NCI-H187 treated with DMSO at 0.1 percent for 48 hours (cell line): ENCODE measurements at places on chromosomes 12 and 14.

GRCh38 chr12:63045020-63045860 lies 105.8 kb downstream of the AVPR1A start:
- no peak for DNase-seq

DNA sequence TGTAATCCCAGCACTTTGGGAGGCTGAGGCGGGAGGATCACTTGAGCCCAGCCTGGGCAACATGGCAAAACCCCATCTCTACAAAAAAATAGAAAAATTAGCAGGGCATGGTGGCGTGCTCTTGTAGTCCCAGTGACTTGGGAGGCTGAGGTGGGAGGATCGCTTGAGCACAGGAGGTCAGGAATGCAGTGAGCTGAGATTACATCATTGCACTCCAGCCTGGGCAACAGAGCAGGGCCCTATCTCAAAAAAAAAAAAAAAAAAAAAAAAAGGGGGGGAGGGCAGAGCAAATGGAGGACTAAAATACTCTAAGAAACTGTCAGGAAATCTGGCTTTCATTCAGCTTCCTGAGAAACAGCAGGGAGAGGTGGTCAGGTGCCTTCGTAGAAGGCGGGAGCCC lies 31.7 kb upstream of the TSPAN9 start:
- DNase-seq, result no peak

DNA sequence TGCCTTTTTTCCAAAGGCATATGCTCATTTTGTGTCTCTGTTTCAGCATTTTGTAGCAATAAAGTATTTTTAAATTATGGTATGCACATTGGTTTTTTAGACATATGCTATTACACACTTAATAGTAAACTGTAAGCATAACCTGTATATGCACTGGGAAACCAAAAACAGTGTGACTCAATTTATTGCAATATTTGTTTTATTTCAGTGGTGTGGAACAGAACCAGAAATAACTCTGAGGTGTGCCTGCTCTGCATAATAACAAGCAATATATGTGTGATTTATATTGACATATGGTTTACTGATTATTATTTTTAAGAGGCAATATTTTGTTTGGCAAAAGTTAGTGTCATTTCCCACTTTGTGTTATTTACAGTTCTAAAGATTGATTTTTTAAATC lies 126.6 kb upstream of the CPNE8 start:
- DNase-seq, result no peak

DNA sequence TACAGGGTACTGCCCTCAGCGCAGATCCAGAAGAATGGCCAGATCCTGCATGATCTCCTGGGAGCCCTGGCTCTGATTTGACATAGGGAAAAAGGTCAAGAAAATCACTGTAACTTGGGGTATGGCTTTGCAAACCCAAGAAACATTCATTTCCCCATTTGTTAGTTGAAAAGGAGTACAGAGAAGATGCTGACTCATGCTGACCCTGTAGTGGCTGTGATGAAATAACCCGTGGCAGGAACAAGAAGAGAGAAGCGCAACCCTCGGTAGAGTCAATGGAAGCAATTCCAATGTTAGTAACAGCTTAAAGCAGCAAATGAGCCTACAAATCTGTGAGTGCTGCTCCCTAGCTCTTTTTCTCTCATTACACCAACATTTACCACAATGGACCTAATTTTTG lies 281.6 kb upstream of the NPAS3 start:
- no peak for DNase-seq

DNA sequence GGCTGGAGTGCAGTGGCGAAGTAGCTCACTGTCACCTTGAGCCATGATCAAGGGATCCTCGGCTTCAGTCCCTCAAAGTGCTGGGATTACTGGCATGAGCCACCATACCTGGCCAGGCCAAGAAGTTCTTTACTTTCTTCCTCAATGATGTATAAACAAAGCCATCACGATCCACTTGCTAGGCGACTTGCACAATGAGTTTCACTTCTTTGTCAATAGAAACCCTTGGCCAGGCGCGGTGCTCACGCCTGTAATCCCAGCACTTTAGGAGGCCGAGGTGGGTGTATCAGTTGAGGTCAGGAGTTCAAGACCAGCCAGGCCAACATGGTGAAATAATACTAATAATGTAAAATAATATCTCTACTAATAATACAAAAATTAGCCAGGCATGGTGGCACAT lies 14.4 kb upstream of the SPSB2 start:
- no peak for DNase-seq

GRCh38 chr12:59388694-59389093 lies 207.1 kb upstream of the SLC16A7 start:
- no peak for DNase-seq

DNA sequence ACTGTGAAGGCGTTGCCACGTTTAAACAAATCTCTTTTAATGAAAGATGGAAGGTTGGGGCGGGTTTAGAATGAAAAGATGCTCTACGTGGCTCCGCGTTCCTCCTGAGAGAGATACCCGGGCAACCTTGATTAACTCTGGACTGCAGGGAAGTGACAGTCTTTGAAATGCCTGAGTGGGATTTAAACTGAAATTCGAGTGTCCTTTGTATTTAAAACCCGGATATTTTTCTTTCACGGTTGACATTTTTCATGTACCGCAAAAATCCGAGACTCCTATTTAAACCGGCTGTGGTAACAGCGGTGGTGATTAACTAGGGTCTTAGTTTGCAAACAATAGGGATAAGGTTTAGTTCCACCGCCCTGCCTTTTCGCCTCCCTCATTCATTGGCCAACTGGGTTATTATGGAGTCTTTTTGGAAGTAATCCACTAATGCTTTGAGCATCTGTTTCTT lies 707 bp downstream of the G2E3 start:
- DNase-seq, result no peak

DNA sequence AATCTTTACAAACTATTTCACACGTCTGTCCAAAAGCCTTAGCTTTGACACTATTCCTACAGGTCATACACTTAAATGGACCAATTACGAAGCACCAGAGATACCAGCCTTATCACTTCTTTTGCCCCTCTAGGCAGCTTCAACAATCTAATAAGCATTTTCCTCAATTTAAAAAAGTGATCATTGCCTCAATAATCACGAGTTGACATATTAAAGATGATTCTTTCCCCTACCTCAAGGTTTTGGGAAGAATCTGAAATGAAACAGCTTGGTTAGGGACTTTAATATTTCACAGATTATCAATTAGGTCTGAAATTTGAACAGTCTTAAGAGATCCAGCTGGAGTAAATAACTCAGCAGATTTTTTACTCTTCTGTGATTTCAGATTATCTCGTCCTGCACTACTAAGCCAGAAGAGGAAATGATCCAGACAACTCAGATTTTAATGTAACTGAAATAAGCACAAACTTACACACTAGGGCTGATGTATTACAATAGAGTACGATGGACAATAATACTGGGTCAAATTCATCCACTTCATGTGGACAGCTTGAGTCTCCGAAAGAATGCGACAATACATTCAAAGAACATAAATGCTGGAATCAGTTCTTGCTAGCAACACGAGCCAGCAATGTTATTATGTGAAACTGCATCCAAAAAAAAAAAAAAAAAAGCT lies 15.9 kb downstream of the UBE2N start:
- no peak for DNase-seq

GRCh38 chr12:124758266-124759220 lies 105.1 kb downstream of the SCARB1 start:
- DNase-seq, result peak; percentile 64

GRCh38 chr12:40226705-40227104 lies 1.9 kb downstream of the LRRK2 start:
- DNase-seq, result no peak

DNA sequence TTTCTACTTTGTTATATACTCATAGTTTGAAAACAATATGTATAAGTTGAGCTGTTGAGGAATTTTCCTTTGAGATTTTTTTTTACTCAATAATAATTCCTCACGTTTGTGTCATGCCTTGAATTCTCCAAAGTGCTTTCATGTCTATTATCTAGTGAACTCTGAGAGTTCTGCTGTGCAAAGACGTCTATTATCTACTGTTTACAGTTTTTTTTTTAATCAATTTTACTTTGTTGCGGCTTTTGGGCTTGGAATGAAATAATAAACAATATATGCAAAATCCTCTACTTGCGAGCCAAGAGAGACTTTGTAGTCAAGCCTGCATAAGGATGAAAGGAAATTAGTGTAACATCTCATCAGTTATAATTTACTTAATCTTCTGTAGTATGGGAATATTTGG lies 107.2 kb upstream of the FRMD6 start:
- no peak for DNase-seq

- no peak for DNase-seq
These were observed 22.0 kb downstream of the SRP54 start for GRCh38 chr14:35004839-35005238.

GRCh38 chr14:68733086-68733914 lies 59.6 kb downstream of the ZFP36L1 start:
- DNase-seq, result no peak

GRCh38 chr12:98727196-98727595 lies 82.1 kb downstream of the APAF1 start:
- no peak for DNase-seq

DNA sequence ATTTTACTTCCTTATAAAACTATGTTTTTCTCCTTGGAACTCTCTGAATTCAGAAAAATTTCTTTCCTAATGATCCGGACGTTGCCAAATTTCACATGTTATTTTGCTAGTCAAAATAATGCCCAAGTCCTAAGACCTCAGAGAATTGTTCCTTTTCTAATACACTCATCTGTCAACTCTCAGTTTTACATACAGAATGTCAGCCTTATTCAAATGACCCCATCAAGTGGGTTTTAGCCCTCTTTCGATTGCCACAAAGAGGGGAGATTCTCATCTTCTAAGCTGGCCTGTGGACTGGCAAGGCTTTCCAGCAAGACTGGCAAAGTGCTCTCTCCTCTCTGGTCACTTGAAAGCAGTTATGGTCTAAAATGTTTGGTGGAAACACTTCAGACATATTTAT lies 99.3 kb upstream of the GPHB5 start:
- DNase-seq, result no peak

GRCh38 chr12:49097381-49097780 lies 2.8 kb upstream of the DHH start:
- no peak for DNase-seq

DNA sequence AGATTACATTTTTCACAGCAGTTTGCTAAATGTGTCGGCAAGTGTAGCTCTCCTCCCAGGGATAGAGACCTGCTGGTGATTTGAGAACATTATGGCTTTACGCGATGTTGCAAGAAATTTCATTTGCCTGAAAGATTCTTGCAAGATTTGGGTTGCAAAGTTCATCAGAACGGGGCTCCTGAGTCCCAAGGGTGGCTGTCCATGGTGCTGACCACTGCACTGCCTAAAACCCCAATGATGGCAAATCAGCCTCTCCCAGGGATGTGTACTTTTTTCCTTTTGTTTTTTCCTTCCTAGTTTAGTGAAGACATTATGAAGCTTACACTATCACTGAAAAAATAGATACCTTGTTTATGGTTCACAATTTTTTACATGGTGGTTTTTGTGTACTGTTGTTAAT lies 85.4 kb downstream of the WSCD2 start:
- no peak for DNase-seq

DNA sequence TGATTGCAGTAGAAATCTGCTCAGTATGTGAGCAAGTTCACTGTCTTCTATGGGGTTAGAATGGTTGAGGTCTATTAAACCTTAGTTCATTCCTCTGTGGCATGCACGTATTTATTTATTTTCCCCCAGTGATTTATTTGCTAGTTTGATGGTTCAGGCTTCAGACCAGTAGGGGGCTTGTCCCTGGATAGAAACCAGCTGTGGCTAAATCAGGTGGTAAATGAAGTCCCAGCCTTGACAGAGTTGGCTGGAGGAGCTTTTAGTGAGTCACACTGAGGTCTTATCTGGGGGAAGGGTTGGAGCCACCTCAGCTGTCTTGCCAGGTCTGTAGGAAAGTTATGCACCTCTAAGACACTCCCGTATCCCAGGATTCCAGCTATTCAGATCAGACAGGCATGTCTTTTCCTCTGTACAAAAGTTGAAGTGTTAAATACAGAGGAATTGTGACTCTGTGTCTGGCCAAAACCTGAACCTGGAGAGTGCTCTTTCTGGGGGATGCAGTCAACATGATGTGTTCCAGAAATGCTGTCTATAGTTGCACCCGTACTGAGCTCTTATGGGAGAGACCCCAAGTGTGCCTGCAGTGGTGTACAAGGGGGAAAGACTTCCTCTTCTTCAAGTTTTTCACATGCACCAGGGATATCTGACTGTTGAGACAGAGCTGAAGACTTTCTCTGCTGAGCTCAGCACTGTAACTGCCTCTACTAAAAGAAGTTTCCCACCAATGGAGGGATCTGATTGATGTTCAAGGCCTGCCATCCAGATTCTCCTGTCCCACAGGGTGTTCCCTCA lies 1322.1 kb downstream of the TMEM121 start:
- no peak for DNase-seq

DNA sequence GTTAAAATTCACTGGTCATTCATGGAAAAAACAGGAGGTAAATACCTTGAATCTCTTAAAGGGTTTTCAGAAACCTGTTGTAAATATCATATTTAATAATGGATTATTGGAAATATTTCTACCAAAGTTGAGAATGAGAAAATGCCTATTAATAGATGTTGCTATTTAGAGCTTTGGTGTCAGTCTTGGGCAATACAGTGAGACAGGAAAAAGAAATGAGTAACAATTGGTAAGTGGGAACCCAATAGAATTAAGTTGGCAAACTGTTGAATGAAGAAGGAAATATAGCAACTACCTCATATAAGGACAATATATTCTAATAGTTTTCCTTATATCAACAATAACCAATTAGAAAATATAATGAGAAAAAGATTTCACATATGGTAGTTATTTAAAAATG lies 78.0 kb downstream of the ATF7IP start:
- DNase-seq, result no peak

DNA sequence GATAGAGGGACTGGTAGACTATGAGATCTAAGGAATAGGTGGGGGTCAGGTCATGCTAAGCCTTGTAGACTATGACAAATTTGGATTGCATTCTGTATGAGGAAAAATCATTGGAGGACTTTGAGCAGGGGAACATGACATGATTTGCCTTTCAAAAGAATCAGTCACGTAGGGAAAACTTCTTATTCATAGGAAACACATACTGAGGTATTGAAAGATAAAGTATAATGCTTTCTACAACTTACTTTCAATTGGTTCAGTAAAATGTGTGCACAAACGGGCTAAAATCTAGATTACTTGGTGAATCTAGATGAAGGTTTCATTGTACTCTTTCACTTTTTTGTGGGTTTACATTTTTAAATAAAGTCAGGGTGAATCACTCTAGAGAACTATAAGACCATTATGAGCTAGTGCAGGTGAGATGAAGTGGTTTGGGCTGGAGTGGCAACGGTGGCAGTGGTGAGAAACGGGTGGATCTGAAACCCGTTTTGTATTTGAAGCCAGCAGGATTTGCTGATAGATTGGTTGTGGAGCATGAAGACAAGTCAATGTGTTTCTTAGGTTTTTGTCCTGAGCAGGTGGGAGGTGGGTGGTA lies 6.7 kb downstream of the BBS10 start:
- no peak for DNase-seq

GRCh38 chr12:130198026-130198662 lies 35.9 kb downstream of the FZD10 start:
- no peak for DNase-seq

- DNase-seq, result no peak
These were observed 75.4 kb downstream of the BTG1 start for GRCh38 chr12:92070054-92070863.

DNA sequence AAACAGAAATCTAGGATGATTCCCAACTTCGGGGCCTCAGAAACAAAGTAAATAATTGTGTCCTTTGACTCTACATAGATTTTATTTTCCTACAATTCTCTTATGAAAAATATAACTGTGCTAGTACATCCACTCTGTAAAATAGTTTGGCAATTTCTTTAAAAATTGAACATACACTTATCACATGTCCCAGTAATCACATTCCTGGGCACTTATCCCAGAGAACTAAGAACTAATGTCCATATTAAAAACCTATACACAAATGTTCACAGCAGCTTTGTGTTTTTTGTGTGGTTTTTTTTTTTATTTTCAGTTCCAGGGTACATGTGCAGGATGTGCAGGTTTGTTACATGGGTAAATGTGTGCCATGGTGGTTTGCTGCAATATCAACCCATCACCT lies 99.0 kb downstream of the KCNH5 start:
- no peak for DNase-seq
